ENCODE measurements at places on chromosomes 16 and 17.

- no peak for DNase-seq
Measured at GRCh38 chr17:80775863-80776262, 215.8 kb upstream of the CHMP6 start.

GRCh38 chr17:80277751-80278671, 17.4 kb downstream of the RNF213 start:
- DNase-seq: no peak

GRCh38 chr17:76504117-76504516, 2.9 kb upstream of the RHBDF2 start:
- no peak for DNase-seq

DNA sequence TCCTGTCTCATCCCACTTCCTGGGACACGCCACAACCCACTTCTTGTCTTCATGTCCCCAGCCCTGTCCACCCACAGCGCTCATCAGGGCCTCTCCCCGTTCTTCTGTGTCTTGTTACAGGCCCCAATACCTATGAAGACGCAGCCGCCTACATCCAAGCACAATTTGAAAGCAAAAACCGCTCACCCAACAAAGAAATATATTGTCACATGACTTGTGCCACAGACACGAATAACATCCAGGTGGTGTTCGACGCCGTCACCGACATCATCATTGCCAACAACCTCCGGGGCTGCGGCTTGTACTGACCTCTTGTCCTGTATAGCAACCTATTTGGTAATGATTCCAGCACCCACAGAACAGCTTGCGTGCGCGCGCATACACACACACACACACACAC, 70.6 kb downstream of the AMFR start:
- DNase-seq: no peak

DNA sequence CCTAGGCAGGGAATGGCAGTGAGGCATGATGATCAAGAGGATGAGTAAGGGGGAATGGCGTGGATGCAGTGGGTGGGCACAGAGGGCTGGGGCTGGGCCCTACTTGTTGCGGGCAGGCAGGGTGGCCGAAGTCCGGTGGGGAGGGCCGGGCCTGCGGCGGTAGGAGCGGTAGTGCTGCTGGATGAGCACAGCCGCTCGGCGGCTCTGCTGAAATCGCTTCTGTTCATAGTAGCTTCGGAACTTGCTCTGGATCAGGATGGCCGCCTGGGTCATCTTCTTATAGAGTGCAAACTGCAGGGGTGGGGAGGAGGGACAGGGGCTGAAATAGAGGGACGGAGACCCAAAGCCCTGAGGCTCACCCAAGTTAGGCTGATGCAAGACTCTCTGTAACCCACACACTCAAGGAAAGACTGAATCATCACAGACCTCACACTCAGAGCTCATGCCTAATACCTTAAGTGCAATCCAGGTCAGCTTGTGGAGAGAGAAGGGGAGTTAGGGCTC, 1.5 kb upstream of the SPAG7 start:
- DNase-seq: no peak

- DNase-seq: no peak
Measured at GRCh38 chr16:73215678-73216377, 167.9 kb upstream of the ZFHX3 start.

- no peak for DNase-seq
Measured at GRCh38 chr16:27241658-27242057, 26.9 kb downstream of the NSMCE1 start.

DNA sequence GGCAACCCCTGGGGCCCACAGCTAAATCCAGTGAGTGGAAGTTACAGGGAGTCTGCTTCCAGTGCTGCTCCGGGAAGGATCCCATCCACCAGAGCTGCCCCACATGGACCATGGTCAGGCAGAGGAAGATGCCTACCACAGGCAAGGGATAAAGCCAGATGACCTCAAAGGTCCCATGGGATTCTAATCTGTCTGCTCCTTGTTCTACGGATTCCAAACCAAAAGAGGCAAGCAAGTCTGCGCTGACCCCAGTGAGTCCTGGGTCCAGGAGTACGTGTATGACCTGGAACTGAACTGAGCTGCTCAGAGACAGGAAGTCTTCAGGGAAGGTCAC, 1.4 kb downstream of the CCL4L2 start:
- no peak for DNase-seq

DNA sequence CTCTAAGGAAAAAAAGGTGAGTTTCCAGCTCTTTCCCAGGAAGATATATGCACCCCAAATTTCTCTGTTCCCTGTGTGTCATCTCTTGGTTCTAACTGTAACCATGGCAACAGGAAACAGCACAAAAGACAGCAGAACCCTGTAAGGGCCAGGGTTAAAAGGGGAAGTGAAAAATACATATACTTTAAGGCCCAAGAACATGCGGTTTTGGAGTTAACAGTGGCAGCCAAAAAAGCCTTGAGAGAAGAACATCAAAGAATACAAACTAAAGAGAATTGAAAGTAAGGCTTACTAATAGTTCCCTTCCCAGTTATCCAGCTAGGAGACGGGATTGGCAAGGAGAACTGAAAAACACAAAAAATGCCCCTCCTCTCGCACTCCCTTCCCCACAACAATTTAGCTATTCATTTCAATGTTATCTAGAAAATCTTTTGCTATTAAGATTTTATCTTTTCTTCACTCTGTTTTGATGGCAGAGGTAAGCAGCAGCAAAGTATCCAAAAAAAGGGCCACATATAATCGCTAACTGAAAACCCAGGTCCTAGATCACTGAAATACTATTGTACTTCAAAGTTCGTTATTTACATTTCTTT, 1.5 kb downstream of the SPOP start:
- no peak for DNase-seq

DNA sequence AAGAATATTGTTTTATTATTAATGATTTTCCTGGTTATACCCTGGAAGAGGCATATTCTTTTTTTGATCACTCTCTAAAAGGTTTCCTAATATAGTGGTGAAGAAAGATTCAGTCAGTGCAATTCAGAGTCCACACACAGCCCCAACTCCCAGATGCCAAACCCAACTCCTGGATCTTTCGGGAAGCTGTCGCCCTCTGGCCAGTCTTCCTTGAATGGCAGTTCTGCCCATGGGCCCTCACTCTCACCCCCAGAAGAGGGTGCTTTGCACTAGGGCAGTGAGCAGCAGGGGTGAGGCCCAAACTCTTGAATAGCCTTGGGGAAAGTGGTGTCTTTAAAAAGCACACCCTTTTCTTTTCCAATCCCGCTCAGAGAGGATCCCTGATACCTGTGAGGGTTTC, 11.0 kb downstream of the KRT32 start:
- DNase-seq: no peak

GRCh38 chr17:21242026-21242697, 11.0 kb downstream of the NATD1 start:
- DNase-seq: no peak

GRCh38 chr16:24838554-24839266, 7.1 kb upstream of the SLC5A11 start:
- DNase-seq: no peak

GRCh38 chr16:83953796-83954576, 946 bp downstream of the OSGIN1 start:
- no peak for DNase-seq

DNA sequence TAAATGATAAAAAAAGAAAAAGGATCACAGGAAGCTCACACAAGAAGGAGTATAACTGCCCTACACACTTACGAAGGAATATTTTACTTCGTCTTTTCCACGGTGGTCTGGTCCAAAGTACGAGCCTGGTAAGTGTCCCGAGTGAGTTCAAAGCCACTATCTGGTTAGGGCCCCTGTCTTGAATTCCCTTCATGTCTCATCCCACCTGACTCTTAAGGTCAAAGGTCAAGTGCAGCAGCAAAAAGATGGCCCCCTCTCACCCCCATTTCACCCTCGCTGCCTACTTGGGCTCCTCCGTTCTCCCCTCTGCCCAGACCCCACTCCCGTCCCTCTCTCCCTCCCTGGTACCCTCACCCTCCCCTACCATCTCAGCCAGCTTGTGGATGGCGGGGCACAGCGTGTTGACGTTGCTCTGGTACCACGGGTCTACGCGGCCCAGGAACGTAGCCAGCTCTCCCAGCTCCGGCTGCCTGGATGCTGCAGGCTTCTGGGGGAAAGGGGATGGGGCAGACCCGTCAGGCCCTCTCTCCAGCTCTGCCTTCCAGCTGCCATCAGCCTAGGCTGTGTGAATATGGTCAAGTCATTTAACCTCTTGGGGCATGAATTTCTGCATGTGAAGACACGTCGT, 27.8 kb upstream of the MFSD6L start:
- no peak for DNase-seq

GRCh38 chr16:1283996-1284616, 25.3 kb upstream of the UBE2I start:
- no peak for DNase-seq

DNA sequence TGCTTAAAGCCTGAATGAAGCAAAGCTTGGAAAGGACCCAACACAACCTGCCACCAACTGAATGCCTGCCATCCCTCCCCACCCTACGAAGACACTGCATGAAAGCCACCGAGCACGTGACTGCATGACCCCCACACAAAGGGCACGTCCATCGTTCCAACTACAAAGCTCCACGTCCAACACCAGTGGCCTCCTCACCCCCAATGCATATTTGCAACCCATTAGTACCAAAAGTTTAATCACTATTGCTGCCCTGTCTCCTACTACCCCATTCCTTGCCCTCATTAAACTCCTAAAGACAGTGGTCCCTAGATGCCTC, 43.4 kb downstream of the ANKRD11 start:
- DNase-seq: no peak

GRCh38 chr17:61411011-61411260, 11.3 kb downstream of the TBX2 start:
- no peak for DNase-seq

- DNase-seq: no peak
Measured at GRCh38 chr17:36877771-36878170, 59.5 kb upstream of the LHX1 start.

- no peak for DNase-seq
Measured at GRCh38 chr16:11783319-11784037, 13.6 kb downstream of the ZC3H7A start.

GRCh38 chr16:77273-77806, 685 bp upstream of the MPG start:
- no peak for DNase-seq

GRCh38 chr17:66461343-66461995, 159.1 kb downstream of the PRKCA start:
- no peak for DNase-seq

DNA sequence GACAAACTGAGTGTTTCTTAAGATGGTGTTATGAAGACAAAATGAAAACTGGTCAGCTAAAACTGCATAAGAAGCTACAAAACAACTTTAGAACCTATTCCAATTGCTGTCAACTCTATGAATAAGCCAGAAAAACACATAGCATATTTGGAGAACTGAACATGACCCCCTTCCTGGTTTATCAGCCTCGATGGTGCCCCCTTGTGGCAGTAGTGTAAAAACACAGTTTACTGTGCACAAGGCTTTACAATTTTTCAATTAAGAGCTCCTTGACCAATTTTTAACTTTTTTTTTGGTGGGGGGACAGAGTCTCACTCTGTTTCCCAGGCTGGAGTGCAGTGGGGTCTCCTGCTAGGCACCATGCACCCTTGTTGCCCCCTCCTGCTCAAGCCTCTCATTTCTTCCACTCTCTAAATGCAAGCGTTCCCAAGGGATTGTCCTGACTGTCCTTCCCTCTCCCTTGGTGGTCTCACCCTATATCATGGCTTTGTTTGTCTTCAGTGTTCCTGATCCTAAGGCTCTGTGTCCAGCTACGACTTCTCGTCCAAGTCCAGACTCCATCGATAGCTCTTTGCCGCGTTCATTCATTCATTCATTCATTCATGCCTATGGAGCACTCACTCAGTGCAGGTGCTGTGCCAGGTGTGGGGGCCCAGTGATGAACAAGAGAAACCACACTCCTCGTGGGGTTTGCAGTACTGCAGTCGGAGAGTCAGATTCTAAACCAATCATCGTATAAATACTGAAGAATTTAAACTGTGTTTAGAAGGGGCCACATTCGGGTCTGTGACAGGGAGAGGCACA, 7.5 kb downstream of the EIF1 start:
- DNase-seq: peak; percentile 79

DNA sequence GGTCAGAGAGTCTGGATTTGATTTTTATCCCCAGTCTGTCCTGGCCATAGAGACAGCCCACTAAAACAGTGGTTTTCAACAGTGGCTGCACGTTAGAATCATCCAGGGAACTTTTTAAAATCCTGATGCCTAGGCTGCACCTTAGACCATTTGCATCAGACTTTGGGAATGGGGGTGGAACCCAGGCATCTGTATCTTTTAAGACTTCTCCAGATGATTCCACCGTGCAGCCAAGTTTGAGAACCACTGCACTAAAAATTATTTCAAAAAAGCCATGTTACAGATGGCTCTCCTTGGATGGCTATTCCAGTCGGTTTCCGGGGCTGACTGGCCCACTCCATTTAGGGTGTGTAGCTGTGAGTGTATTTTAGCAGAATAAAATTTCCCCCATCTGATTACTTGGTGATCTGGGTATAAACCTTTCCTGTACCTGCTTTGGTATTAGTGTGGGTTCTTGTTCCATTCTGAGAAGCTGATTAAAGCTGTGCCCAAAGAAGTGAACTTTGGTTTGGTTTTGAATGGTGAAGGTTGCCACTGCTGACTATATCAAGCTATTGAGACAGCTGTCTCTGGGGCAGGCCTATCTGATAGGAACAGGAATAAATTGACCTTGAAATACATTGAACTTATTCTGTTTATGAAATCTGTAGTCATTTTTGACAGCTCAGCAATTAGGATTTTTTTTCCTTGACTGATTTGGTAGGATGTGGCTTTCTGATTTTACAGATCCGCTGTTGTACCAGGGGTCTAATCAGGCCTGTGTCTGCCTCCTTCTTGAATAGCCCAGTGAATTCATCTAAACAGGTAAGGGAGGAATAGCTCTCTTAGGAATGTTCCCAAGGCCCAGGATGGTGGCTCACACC, 1.3 kb downstream of the ATP5MC1 start:
- DNase-seq: no peak
